ENCODE measurements at places on chromosomes 1 and 21. TPM values are rescaled to one million over a fixed set of nuclear protein-coding genes. Genes with fewer than 3 reads are reported as not detected.

Gene UBAP2L
- total RNA-seq: 58.9 TPM

Gene CYP4Z1
- total RNA-seq: 1.1 TPM

Gene ORC1
- total RNA-seq: 3.2 TPM

Gene ARF1
- total RNA-seq: 150 TPM

Gene MMEL1
- total RNA-seq: 2.9 TPM

Gene LRRC38
- total RNA-seq: 0.55 TPM

Gene CNR2
- 0.06 TPM for total RNA-seq

Gene LORICRIN
- not detected for total RNA-seq

Gene ASPM
- 14.4 TPM for total RNA-seq

GRCh38 chr1:222910699-222911098 lies 95.9 kb downstream of the DISP1 start:
- DNase-seq: no peak

DNA sequence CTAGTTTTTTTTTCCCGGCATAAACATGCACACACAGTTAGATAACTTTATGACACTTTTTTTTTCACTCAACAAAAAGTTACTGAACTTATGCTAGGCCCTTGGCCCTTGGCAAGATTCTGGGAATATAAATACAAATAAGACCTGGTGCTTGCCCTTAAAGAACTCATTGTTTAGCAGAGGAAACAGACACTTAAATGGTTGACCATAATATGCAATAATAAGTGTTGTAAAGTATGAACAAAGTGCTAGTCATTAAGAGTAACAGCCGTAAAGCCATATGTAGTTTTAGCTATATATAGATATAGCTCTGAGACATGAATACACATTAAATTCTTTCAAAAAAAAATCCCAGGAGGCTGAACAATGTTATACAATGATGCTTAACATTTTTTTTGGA lies 198.3 kb downstream of the CYYR1 start:
- DNase-seq: no peak

DNA sequence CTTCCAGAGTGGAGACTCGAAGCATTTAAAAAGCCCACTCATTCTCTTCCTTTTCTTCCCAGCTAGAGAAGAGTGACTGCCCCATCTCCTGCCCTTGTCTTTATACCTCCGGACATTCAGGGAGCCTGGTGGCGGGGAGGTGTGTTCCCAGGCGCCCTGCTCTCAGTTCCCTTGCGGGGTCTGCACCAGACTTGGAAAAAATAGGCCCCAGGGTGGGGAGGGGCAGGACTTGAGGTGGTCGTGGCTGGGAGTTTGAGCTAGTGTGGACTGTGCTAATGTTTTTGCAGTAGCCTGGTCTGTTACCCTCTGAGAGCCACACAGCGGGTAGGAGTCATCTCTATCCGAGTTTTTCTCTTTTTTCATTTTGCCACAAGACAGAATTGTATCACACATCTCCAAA lies 139.1 kb downstream of the PEX14 start:
- DNase-seq: no peak

DNA sequence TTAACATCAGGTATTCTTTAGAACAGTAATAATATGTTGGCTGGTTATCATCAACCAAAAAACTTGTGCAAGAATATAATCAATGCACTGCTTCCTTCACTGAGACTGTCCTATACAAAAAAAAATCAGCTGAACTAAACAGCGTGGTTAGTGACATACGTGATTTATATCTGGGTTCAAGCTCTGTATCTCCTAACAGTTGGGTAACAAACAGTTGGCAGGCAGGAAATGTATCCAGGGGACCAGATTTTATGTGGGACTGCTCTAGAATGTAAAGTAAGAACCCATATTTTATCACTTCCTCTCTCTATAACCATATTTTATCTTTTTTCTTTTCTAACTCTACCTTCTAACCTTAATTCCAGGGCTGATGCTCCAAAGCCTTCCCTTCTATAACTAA lies 8.0 kb downstream of the ACBD6 start:
- DNase-seq: no peak

- DNase-seq: no peak
Observed at GRCh38 chr1:245235156-245235555, 80.4 kb downstream of the KIF26B start.

GRCh38 chr1:34645109-34645688 lies 109.6 kb upstream of the GJB5 start:
- no peak for DNase-seq

GRCh38 chr1:27380224-27380623 lies 2.9 kb downstream of the CD164L2 start:
- DNase-seq: no peak

- peak; percentile 43 for DNase-seq
Observed at GRCh38 chr1:63713627-63714481, 60.0 kb upstream of the ROR1 start.

DNA sequence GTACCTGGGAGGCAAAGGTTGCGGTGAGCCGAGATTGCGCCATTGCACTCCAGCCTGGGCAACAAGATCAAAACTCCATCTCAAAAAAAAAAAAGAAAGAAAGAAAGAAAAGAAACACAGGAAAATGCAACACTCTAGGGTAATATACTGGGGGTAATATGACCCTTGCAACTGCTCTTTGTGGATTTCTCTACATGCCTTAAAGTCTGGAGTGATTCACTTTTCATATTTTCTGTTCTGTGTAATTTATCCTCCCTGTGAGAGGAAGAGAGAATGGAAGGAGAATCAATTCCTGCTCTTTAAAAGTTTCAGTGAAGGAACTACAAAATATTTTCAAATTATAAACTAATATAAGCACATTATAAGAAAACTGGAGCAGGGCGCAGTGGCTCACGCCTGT lies 22.7 kb downstream of the RIT1 start:
- no peak for DNase-seq

DNA sequence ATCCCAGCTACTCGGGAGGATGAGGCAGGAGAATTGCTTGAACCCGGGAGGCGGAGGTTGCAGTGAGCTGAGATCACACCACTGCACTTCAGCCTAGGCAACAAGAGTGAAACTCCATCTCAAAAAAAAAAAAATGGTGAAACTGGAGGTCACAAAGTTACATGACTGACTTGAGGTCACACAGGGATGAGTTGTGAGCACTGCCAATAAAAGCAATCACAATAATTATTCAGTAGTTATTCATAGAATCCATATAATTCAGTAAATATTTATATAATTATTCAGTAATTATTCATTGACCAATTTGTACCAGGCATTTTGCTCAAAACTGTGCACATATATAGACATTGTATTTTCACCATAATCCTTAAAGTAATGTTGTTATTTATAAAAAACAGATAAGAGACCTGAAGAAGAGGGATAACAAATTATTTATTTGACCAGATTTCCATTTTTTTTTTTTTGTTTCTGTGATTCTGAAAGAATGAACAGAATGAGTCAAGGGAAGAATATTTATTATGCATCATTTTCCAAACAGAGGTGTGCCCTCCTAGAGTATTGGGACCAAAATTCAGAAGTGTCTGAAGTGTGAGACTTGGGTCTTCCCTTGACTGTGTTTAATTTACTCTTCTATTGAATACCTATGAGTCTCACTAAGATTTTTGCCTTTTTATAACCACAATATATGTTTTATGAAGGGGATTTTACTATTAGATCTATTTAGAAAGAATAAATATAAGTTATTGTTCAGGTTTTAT lies 43.0 kb downstream of the PRKAB2 start:
- DNase-seq: no peak

- no peak for DNase-seq
Observed at GRCh38 chr21:36310016-36310415, 10.0 kb upstream of the MORC3 start.

- DNase-seq: no peak
Observed at GRCh38 chr1:161300478-161300877, 9.3 kb downstream of the MPZ start.

DNA sequence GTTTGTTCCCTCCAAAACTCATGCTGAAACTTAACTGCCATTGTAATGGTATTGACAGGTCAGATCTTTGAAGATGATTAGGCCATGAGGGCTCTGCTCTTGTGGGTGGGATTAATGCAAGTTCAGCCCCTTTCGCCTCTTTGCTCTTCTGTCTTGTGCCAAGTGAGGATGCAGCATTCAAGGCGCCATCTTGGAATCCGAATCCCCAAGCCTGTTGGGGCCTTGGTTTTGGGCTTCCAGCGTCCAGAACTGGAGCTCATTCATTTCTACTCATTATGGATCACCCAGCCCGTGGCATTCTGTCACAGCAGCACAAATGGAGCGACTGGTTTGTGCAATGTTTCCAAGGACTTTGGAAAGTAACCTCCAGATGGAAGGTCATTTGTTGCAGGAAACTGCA lies 5.6 kb downstream of the TTC34 start:
- no peak for DNase-seq

DNA sequence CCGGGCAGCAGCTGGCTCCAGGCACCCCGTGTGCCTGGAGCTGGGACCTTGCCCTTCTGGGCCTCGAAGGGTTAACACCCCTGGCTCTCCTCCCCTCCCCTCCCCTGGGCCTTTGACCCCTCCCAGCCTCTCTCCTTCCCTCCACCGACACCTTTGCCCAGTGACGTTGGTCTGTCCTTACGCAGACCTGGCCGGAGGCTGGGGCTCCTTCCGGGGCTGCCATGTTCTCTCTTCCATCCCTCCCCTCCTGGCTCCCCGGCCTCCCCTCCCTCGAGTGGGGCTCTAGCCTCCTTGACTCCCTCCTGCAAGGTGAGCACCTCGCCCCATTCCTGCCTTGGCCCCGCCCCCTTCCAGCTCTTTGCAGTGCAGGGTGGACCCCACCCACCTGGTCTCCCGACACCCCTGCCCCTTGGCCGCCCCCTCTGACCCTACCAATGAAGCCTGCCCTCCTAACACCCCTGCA lies at the start of gene TMEM82:
TSS of gene TMEM82 (plus strand) at position 161 of the 463 bp plus-strand sequence. CDS start at position 222, 61 bp downstream.
- no peak for DNase-seq

GRCh38 chr1:183093786-183094298 lies 70.6 kb downstream of the LAMC1 start:
- no peak for DNase-seq

GRCh38 chr1:30899577-30900389 lies 8.8 kb downstream of the SDC3 start:
- DNase-seq: no peak

- DNase-seq: no peak
Observed at GRCh38 chr1:160608057-160608456, 28.8 kb upstream of the CD84 start.
